ENCODE measurements at places on chromosomes 12 and 14.

GRCh38 chr14:52895000-52895399 is 55.9 kb downstream of the FERMT2 start:
- DNase-seq = peak; percentile 43

GRCh38 chr12:104712477-104712876 is 245.6 kb downstream of the SLC41A2 start:
- DNase-seq = no peak

GRCh38 chr14:44833376-44834060 is 128.2 kb downstream of the KLHL28 start:
- peak; percentile 1 for DNase-seq

DNA sequence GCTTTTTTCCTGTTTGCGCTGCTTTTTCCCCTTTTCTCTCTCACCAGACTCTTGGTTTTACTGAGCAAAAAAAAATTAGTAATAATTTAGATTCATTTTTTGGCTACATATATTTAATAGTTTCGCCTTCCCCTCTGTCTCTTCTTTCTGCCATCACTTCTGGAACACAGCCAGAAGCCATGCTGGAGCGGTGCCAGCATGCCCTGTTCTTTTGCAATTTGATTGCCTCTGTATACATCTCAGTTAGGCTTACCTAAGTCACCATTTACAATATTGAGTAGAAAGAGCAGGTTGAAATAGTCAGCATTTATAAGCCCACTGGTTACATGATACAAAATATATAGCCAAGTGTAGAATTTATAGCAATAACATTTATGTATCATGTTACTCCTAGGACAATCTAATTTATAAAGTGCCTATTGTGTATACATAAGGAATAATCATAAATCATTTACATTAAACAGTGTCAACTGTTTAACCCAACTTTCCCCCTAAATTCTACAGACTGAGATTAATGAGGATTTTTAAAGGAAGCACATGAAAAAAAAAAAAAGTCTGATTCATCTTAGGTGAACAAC is 413.8 kb upstream of the SOX5 start:
- DNase-seq = no peak

- peak; percentile 80 for DNase-seq
These were observed 452.1 kb downstream of the BCAT1 start for GRCh38 chr12:24496755-24497154.

- DNase-seq = no peak
These were observed 357.8 kb downstream of the DUSP6 start for GRCh38 chr12:88994537-88994936.

DNA sequence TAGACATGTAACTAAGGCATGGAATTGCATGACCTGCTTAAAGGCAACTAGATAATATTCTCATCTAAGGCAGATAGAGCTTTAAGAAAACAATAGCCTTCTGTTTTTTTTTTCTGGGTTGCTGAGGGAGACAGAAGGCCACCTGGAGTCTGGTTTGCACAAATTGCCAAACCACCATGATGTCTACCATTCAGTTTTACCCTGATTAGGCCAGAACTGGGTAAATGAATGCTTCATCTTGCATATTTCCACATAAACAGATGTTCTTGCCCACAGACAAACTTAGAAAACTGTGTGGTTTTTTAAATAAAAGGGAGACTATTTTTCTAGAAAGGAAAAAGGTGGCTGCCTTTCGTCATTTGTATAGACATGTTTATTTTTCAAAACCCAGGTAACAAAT is 278.7 kb upstream of the PRICKLE1 start:
- peak; percentile 10 for DNase-seq

DNA sequence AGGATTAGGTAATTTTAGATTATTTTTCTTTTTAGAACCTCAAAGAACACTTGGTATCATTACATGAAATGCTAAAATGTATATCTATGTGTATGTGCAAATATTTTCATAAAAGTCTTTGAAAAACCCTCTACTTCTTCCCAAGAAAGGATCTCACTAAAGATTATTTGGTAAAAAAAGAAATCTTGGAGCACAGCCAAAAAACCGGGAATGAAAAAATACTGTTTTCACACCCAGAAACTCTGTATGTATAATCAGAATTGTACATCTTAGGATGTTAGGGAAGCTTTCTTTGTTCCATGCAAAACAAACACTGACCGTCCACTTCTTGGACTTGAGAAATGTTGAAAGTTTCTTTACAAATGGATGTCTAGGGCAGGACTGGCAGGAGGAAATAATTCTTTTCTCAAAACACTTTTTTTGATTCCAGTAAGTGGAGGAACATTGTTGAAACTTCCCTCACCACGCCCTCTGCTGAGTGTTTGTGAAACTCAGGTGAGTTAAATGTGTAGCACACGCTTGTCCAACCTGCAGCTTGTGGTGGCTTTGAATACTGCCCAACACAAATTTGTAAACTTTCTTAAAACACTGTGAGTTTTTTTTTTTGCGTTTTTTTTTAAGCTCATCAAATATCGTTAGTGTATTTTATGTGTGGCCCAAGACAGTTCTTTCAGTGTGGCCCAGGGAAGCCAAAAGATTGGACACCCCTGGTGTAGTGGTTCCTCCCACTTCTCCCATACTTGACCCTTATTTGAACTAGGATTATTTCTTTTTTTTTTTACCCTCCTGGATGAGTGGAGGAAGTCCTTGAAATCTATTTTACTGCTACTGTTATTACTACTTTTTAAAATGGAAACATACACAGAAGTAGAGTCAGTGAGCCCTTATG is 26.6 kb downstream of the FBXO34 start:
- DNase-seq = no peak

GRCh38 chr12:19351346-19351745 is 87.9 kb upstream of the AEBP2 start:
- DNase-seq = no peak

- peak; percentile 92 for DNase-seq
These were observed 42.2 kb upstream of the MANSC4 start for GRCh38 chr12:27822076-27822712.

GRCh38 chr14:90759370-90760077 is 56.7 kb downstream of the TTC7B start:
- no peak for DNase-seq

DNA sequence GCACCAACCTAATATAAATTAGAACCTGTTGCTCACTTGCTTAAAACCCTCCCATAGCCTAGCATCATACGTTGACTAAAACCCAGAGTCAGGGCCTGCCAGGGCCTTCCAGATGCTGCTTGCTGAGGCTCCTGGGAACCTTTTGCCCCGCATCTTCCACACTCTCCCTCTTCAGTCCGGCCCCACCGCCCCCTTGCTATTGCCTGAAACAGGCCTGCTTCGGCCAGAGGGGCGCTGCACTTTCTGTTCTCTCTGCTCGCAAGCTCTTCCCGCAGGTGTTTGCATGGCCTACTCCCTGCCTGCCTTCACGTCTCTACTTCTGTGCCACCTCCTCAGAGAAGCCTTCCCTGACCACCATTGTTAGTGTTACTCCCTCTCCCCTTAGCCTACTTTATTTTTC is 13.7 kb upstream of the TCTN2 start:
- DNase-seq = no peak

- no peak for DNase-seq
These were observed 25.3 kb downstream of the GRIN2B start for GRCh38 chr12:13956060-13956590.

Measured in choroid plexus epithelial cell (primary cell).